ENCODE measurements at places on chromosomes 13 and 19.
A peak's percentile ranks its signal among the peaks of the same experiment; 100 is the strongest.

DNA sequence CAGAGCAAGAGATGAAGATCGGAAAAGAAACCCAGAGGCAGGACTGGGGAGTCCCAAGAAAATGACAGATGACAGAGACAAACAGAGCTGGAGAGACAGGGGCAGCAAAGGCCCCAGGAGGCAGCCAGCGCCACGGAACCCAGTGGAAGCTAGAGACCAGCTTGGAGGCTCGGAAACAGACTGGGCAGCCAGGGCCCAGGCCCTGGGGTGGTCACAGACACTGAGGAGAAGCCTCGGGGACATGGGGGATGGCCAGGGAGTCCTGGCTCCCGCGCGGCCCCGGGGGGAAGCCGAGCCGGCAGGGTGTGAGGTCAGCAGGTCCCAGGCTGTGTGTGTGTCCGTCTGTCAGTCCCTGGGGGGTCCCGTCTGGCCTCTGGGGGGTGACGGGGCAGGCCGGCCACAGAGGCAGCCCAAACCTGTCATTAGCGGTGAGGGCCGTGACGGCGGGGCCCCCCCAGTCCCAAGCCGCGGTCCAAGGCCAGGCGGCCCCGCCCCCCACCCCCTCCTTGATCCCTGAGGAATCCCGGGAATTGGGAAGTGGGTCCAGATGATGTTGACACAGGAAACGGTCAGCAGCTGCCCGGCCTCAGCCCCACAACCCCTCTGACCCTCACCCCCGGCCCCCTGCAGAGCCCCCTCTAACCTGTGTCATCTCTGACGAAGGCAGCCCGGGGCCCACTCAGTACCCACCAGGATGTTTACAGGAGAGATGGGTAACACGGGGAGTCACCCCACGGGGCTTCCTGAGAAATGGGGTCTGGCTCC, 2.5 kb upstream of the TMEM190 start:
- DNase-seq, result peak; percentile 53

GRCh38 chr13:98089246-98089645, 53.6 kb upstream of the FARP1 start:
- DNase-seq, result no peak

GRCh38 chr13:104937881-104938280, 1597.6 kb downstream of the EFNB2 start:
- DNase-seq, result no peak

GRCh38 chr13:26471807-26472206, 85.7 kb upstream of the WASF3 start:
- DNase-seq, result no peak

GRCh38 chr13:98297051-98297450, 120.0 kb upstream of the RNF113B start:
- DNase-seq, result no peak

- DNase-seq, result no peak
Observed at GRCh38 chr13:30409886-30410704, 12.2 kb upstream of the UBE2L5 start.

GRCh38 chr13:42140494-42140893, 92.0 kb downstream of the DGKH start:
- DNase-seq, result no peak

DNA sequence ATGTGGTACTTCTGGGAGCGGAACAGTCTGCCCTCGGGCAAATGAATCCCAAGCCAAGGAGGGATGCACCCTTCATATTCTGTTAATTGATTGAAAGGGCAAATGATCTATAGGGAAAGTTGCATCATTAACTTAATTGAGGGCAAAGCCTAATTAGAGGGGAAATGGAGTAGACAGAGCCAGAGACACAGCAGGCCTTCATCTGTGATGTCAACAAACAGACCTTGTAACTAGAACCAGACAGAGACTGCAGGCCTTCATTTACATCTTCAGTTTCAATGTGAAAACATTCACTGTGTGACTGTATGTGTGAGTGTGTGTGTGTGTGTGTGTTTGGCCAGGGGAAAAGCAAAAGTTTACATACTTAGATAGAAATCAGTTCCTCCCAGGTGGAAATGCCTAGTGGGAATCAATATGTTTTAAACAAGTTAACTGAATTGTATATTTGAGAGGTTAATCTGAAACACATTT, 126.4 kb downstream of the SPRY2 start:
- peak; percentile 6 for DNase-seq

GRCh38 chr13:80276371-80277289, 64.3 kb downstream of the SPRY2 start:
- DNase-seq, result no peak

DNA sequence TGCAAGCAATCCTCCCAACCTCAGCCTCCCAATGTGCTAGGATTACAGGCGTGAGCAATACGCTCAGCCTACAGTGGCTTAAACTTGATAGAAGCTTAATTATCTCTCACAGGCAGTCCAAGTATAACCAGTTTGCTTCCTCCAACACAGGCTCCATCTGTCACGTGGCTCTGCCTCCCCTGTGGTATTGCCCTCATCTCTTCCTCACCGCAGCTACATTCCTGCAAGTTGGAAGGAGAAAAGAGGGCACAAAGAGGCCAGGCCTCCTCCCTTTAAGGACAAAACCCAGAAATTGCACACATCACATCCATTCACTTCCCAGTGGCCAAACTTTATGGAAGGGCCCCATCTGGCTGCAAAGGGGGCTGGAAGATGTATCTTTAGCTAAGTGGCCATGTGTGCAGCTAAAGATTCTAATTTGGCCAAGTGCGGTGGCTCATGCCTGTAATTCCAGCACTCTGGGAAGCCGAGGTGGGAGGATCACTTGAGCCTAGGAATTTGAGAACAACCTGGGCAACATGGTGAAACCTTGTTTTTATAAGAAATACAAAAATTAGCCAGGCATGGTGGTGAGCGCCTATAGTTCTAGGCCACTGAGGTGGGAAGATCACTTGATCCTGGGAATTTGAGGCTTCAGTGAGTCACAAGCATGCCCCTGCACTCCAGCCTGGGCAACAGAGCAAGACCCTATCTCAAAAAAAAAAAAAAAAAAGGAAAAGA, 3.1 kb upstream of the SDHAF1 start:
- no peak for DNase-seq

DNA sequence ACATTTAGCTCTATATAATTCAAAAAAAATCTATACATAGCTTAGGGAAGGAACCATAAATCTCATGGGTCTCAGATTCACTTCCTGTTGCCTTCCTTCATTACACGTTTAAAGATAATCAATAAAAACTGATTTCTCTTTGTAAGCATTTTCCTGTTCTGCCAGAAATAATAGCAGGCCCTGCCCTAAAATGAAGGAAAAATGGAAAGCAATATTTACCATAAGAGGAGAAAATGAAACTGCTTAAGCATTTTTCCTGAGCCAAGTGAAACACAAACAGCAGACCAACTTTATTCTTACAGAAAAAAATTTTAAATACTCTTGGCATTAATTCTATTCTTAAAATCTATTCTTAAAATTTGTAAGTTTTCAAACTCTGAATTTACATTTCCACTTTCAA, 4.0 kb downstream of the LHFPL6 start:
- DNase-seq, result no peak

- peak; percentile 73 for DNase-seq
Observed at GRCh38 chr19:21020298-21021227, at the start of gene ZNF430. Gene ZNF430 (plus strand): TSS chr19:21020657. CDS start chr19:21020801, 144 bp downstream.

GRCh38 chr13:99758460-99759162, 213.0 kb downstream of the ZIC5 start:
- no peak for DNase-seq

- no peak for DNase-seq
Observed at GRCh38 chr13:43006893-43007631, 15.0 kb upstream of the EPSTI1 start.

DNA sequence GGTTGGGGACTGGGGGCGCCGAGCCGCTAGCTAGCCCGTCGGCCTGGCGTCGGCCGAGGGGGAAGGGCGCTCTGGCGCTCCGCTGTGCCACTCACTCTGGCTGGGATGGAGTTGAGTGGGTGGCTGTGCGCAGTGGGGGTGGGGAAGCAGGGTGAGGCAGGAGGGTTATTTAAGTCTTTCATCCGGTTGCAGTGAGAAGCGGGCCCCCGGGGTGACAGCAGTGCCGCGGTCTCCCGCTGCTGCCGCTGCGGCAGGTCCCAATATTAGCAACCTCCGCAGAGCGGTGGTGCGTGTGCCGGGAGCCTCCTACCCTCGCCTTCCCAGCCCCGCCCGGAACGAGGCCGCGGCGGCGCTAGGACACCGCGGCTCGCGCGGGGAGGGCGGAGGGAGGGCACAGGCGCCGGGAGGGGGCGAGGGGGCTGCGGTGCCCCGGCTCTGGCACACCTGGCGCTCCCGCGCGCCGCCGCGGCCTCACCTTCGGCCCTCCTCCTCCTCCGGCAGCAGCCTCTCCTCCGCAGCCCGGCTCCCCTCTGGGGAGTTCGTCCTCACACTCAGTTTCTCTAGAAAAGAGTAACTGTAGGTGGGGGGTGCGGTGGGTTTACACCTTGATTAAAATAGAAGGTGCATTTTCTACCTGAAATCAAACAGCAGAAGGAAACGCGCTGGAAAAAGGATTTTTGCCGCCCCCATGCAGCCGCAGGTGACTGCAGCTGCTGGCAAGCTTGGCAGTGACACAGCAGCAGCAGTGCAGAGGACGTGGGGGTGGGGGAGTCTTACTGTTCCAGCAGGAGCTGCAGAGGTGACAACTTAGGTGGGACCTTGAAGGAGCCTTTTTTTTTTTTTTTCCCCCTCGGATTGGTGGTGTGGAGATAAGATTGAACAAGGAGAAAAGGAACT, 4.5 kb downstream of the FGF9 start:
- no peak for DNase-seq

- DNase-seq, result no peak
Observed at GRCh38 chr13:70206671-70207070, 98.4 kb upstream of the KLHL1 start.
